ENCODE measurements at places on chromosomes 1 and 21.

DNA sequence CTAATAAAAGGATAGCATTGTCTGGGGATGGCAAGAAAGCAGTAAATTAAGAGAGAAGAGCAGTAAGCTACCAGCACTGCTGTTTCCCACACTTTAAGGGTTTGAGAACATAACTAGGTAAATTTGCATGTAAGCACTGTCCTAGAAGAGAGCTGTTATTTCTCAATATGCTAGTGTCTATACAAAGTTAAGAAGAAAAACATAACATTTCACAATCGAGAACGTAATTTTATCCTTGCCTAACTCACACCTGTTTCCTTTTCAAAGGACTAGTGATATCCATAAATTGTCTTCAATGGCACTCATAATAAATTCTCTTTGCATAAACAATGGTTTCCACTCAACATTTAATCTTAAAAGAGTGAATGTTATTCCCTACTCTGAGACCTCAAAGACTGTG is 576.0 kb downstream of the PTBP2 start:
- no peak for DNase-seq

GRCh38 chr1:24932725-24933294 is 2.7 kb upstream of the RUNX3 start:
- no peak for DNase-seq

DNA sequence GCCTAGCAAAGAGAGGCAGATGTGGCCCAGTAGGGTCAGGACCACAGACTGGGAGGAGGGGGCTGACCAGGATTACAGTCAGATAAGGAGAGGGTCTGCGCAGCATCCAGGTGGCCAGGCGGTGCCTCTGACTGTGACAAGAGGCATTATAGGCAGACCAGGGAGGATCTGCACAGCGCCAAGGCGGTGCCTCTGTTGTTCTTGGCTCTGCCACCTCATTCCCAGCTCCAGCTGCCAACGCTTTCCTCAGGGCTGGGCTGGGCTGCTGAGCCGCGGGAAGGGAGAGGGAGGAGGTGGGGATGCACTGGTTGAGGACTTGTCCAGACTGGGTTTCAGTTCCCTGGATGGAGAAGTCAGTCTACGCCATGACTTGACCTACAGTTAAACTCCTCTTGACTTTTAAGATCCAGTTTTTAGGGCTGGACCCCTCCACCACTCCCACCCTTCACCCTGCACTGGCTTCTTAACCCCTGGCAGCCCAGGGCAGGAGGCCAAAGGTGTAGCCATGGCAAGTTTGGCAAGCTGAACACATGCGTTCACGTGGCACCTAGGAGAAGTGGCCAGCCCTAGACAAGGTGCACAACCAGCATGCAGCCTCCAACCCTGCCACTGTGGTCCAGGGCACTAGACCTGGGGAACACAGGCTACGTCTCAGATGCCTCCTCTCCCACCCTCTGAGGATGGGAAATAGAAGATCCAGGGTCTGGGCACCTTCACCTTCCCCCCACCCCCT is 4.5 kb upstream of the CRABP2 start:
- DNase-seq, result no peak

DNA sequence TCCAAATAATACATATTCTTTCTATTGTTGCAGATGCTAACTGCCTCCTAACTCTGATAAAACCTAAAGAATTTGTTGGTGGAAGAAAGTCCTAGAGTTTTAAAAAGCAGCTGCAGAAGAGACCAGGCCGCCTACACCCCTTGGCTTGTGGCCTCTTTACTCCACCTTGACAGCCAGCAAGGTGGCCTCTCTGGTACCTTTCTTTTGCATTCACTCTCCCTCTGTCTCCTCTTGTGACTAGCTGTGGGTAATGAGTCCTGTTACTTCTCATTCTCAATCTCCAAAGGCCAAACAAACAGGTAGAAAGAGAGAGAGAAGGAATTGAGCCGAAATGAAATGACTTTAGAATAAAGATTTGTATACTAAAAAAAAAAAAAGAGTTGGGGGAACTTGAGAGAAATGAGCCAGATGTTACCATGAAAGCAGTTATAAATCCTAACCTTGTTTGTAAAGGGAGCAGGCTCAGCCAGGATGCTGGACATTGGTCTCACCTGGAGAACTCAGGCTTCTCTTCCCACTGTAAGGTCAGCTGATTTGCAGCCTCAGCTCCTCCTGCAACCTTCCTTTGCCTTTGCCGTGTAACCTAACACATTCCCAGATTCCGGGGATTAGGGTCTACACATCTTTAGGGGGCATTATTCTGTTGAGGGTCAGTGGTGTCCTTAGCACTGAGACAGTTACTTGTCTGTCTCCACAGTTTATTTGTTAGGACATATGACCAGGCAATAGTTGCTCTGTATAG is 164.1 kb upstream of the IRF2BP2 start:
- no peak for DNase-seq

DNA sequence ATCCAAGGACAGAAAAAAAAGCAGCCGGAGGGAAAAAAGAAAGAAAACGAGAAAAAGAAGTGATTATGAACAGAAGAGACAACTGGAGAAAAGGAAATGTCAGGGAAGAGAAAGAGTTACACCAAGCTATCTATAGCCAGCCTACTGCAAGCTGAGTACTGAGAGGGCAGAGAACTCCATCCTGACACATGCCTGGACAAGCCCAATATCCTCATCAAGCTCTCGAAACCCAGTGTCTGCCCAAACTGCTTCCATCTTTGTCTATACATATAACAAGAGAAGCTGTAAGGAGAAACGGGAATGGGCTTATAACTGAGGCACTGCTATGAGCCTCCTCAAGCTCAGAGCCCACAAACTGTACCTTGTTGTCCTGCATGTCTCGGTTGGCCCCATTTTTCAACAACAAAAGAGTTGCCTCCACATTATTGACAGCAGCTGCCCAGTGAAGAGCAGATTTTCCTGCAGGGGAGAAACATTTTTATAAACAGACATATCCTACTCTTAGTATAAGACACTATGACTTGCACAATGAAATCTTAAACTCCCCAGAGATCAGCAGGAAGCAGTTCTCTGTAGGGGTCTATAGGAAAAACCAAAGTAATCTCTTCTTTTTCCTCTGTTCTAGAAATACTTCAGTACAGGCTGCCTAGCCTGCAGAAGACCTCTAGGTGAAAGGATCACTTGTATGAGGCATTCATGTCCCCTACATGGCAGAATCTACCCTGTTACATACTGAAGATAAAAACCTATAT is 21.2 kb upstream of the ADAM30 start:
- DNase-seq, result no peak

DNA sequence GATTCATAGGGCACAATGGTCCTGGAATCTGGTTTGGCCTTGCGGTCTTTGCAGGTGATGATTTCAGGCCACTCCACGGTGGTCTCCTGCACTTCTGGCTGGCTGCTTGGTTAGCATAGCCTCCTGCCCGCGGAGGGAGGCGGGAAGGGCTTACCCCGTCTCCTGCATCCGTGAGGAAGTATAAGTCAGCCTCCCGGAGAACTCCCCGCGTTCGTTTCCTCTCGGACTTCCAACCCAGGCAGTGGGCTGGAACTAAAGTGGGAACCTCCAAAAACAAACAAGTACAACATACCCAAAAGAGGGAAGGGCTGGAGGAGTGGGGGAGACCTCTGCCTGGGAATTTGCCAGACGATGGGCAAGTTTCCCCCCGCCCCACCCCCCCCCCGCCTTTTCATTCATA is 939 bp upstream of the CCN1 start:
- peak; percentile 91 for DNase-seq

DNA sequence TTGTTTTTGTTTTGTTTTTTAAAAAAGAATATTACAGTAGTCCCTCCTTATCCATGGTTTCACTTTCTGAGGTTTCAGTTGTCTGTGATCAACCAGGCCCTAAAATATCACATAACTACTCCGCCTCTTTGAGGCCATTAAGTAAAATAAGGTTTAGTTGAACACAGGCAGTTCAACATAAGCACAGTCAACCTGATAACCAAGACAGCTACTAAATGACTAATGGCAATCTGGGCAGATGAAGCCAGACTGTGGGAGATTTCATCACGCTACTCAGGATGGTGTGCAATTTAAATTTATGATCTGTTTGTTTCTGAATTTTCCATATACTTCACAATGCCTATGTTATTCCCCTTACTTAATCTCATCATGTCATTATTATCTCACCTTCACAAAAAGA is 30.1 kb downstream of the LDLRAD1 start:
- no peak for DNase-seq

DNA sequence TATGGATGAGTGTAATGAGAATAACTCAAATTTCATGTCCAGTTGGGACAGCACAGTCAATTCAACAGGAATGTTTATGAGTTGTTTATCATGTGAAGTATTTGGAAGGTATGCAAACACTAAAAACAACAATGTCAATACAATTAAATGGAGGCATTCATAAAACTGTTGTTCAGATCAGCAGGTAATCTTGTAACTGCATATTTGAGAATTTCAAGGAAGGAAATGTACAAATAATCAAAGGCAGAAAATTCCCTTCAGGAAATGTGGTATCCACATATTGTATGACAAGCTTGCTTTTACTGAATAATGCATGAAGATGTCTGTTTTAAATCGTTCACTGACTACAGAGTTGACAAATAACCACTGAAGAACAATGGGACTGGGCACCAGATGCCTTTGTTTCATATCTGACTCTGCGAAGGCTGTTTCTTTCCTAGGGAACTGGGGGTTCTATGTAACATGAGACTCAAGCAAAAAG is 198.3 kb downstream of the LTN1 start:
- no peak for DNase-seq

DNA sequence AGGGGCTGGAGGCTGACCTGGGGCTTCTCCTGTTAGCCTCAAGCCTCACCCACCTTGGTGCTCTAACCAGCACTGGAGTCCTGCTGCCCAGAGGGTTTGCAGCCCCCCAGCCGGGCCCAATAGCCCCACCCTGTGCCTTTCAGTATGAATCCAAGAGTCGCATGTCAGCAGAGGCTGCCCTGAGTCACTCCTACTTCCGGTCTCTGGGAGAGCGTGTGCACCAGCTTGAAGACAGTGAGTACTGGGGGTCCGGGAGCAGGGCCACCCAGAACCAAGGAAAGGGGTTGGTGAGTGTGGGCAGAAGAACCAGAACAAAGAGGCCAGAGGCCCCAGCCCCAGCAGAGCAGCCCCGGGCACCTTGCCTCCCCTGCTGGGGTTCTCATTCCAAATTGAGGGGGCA is 25.6 kb downstream of the CDK18 start:
- no peak for DNase-seq

DNA sequence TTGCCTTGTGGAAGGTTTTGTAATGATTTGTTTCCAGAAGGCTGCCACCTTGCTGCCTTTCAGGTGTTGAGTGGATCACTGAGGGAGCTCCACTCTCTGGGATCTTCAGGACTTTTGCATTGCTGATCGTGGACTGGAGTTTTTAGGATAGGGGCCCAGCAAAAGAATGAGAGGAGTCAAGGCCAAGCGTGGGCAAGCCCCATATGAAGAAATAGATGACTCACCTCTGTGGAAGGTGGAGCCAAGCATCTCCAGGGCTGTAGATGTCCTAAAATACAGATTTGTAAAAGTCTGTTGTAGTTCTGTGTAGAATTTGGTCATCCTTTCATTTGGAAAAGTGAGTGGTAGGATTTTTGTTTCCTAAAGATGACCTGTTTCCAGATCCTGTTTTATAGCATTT is 67.0 kb downstream of the ST3GAL3 start:
- DNase-seq, result peak; percentile 45

GRCh38 chr1:84742653-84743052 is 52.4 kb upstream of the SSX2IP start:
- no peak for DNase-seq

GRCh38 chr21:29245104-29245643 is 53.5 kb upstream of the BACH1 start:
- DNase-seq, result no peak

- DNase-seq, result no peak
Observed at GRCh38 chr1:117794073-117794472, 135.3 kb downstream of the GDAP2 start.

DNA sequence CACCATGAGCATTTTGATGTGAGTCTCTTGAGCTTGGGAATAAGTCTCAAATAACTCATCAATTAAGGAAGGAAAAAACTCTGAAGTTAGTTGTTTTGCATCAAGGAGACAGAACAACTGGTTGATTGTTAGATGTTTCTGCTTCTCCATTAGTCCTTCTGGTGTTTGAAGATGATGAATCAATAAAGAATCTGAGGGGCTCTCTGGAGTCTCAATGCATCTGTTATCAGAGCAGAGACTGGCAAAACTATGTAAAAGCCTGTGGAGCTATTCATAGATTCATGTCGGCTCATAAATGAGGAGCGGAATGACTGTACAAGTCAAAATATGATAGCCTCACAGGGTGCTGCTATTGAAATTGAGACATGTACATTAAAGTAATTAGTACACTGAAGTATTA is 73.3 kb upstream of the ZC3H11B start:
- DNase-seq, result no peak

DNA sequence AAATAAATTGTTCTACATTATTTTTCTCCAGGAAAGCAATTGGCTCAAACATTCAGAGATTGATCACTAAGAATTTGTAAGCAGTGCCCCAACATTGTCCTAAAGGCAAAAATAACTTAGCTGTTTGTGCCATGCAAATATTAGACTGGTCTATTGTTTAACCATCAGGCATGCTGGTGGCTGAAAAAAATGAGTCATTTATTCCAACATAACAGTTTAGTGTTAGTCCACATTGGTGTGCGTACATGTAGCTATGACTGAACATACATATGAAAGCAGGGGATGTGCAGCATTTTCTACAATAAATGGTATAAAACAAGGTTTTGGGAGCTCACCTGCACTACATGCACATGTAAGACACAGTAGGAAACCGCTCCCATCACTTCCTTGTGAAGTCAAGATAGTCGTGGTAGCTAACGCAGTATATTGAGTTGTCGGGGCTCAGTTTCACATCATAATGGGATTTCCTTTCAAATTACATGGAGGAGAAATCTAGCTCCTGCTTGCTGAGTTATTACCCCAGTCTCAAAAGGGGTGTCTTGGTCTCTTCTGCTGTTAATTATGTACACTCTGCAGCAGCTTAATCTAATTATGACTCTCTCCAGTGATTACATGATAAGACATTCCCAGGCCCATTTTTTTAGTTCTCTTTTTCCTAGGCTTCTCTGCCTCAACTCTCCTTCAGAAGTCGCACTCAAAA is 199.4 kb downstream of the LYPLAL1 start:
- DNase-seq, result no peak

DNA sequence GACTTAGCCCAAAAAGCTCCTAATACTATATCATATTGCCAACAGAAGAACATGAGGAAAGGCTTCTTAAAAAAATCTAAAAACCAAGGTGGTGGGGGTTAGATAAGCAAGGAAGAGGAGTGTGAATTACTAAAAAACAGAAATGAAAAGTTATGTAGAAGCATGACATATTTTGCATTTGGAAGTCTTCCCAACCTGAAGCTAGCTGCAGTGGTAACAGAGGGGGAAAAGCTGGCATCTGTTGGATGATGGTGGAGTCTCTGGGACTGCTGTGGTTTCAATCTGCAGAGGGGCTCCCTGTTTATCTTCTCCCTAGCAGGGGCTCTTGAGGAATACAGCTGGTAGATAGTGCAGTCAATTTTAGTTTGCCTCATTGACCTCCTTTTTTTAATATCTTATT is 249.2 kb upstream of the KIAA0040 start:
- no peak for DNase-seq

GRCh38 chr1:58432851-58433668 is 113.5 kb downstream of the OMA1 start:
- DNase-seq, result no peak

- no peak for DNase-seq
Observed at GRCh38 chr1:182888736-182889531, 49.8 kb downstream of the DHX9 start.

GRCh38 chr1:93839753-93840152 is 39.3 kb downstream of the DNTTIP2 start:
- DNase-seq, result no peak
